ENCODE measurements at places on chromosomes 11 and 22.

GRCh38 chr11:74744277-74744676 is 4.4 kb upstream of the RNF169 start:
- DNase-seq = no peak

GRCh38 chr11:4063348-4063747 is 31.3 kb upstream of the RRM1 start:
- DNase-seq = no peak

GRCh38 chr11:95119361-95120060 is 29.9 kb downstream of the ENDOD1 start:
- DNase-seq = no peak

GRCh38 chr11:17605651-17606122 is 58.6 kb downstream of the OTOG start:
- no peak for DNase-seq

GRCh38 chr11:19677381-19678080 is 35.1 kb upstream of the NAV2 start:
- no peak for DNase-seq

- DNase-seq = no peak
Measured at GRCh38 chr22:43466710-43467109, 54.9 kb downstream of the MPPED1 start.

GRCh38 chr11:115751243-115752015 is 247.2 kb upstream of the CADM1 start:
- no peak for DNase-seq

- DNase-seq = peak; percentile 38
Measured at GRCh38 chr22:38824585-38824984, 19.2 kb downstream of the NPTXR start.
